Ammon's horn (tissue), 1 donor: ENCODE measurements at places on chromosomes 3 and 15.

- DNase-seq, result no peak
Measured at GRCh38 chr3:156120528-156121251, at the start of gene KCNAB1. Gene KCNAB1 (plus strand): TSS chr3:156120578.

GRCh38 chr3:122587572-122587971 is 10.1 kb downstream of the PARP15 start:
- DNase-seq, result no peak

- DNase-seq, result no peak
Measured at GRCh38 chr3:142850395-142851023, 38.4 kb downstream of the PCOLCE2 start.

GRCh38 chr15:95429345-95429744 is 901.2 kb upstream of the NR2F2 start:
- no peak for DNase-seq

GRCh38 chr3:141266797-141267555 is 35.4 kb downstream of the PXYLP1 start:
- no peak for DNase-seq

DNA sequence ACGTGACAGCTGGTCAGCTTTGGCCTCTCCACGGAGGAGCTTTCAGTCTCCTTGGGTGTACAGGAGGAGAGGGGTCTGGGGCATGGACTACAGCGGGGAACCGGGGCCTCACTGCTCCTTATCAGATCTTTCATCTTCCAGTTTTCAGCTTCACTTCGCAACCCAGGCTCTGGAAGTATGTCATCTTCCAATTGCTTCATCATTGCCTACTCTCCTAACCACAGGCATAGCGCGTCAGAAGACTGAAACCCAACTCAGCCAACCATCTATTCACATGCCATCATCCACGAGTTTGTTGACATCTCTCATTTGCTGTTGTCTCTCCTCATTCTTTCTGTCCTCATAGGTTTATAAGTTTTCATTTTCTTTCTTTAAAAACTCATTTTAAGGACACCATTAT is 119.5 kb downstream of the MYLK start:
- DNase-seq, result no peak
